Mesothelial cell of epicardium (in vitro differentiated cells): ENCODE measurements at places on chromosomes 2 and 18.

DNA sequence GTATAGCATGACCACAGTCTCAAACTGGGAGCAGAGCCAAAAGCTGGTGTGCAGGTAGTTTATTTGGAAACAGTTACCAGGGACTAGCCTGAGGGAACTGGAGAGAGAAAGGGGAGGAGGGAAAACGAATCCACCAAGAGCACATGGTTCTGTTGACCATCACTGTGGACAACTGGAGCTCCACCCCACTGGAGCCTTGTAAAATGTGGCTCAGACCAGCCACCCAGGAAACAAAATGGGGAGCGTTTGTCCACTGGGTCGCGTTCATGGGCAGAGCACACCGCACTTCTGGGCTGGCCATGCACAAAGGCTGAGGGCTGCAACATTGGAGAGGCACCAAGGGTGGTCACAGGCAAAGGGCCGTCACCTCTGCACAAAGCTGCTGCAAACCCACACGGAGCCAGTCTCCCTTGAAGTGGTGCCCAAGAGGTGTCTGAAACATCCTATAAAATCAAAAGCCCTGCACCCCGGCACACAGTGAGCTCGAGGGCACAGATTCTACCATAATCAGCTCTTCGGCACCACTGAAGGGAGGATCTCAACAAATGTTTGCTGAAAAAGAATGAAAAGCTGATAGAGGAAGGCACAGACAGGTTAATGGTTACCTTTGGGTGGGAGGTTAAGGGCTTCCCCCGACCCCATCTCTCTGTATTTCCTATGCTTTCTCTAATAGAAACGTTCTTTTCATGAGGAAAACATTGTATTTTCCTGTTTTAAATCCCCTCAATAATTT lies 192.9 kb downstream of the INHBB start:
- no peak for DNase-seq

DNA sequence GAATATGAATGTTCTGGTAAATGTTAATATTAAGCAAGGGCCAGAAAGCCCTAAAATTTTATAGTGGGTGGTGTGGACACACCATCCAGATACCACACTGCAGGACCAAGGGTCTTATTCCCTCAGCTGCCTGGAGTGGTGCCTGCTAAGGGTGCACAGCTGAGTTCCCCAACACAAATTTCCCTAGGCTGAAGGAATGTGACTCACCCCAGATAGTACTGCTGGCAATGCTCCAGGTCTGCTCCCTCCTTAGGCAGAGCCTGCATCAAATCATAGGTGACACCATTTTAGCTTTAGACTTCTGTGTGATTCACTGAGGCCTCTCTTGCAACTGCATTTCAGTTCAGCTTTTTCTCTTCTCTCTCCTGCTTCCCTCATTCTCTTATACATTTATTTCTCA lies 321.1 kb downstream of the SATB2 start:
- DNase-seq: no peak

DNA sequence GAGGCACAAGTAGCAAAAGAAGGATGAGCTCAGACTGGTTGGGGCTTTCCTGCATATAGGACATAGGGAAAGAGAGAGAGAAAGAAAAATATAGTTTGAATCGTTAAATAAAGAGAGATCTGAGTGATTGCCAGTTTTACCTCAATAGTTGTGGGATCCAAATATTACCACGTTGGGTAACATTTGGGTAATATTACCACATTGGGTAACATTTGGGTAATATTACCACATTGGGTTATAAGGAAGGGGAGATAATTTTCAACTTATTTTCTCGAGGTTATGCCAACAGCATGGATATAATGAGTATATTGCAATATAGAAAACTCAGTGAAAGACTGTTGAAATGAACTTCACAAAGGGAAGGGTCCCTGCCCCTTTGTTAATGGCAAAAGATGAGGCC lies 20.7 kb downstream of the SP140 start:
- DNase-seq: no peak

DNA sequence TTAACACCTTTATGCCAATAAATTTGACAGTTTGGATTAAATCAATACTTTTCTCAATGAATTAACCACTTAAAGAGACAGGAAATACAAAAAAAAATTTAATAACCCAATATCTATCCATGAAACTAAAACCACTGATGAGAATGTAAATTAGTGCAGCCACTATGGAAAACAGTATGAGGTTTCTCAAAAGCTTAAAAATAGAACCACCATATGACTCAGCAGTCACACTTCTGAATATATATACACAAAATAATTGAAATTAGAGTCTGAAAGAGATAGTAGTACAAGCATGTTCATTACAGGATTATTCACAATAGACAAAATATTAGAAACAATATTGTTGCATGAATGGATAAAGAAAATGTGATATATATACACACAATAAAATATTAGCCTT lies 382.1 kb upstream of the SETBP1 start:
- DNase-seq: no peak

GRCh38 chr18:32707586-32707985 lies 65.2 kb downstream of the KLHL14 start:
- DNase-seq: no peak

DNA sequence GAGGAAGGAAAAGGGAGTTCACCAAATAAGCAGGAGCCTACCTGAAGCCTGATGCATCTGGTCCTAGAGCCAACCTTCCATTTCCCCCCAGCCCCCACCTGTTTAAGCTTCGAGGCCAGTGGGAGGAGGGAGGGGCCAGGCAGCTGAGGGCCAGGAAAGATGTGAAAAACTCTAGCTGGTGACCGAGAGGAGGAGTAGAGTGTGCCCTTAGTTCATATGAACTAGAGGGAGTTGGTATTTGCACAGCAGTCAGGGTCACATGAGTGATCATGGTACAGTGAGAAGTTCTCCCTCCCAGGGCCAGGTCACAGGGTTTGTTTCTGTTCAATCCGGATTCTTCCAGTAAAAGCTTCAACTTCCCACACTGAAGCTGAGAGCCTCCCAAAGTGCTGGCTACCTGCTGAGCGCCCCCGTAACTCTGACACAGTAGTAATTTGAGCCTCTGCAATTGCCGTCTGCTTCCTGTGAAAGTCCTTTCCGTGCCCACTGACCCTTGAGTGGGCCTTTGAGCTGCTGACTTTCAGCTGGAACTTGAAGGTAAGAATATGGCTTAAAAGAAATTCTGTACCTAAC lies at the start of gene SULT1C2:
Gene SULT1C2 (plus strand): TSS at position 362 of the 573 bp plus-strand sequence. CDS start 4,773 bp downstream, outside the sequence.
- no peak for DNase-seq

DNA sequence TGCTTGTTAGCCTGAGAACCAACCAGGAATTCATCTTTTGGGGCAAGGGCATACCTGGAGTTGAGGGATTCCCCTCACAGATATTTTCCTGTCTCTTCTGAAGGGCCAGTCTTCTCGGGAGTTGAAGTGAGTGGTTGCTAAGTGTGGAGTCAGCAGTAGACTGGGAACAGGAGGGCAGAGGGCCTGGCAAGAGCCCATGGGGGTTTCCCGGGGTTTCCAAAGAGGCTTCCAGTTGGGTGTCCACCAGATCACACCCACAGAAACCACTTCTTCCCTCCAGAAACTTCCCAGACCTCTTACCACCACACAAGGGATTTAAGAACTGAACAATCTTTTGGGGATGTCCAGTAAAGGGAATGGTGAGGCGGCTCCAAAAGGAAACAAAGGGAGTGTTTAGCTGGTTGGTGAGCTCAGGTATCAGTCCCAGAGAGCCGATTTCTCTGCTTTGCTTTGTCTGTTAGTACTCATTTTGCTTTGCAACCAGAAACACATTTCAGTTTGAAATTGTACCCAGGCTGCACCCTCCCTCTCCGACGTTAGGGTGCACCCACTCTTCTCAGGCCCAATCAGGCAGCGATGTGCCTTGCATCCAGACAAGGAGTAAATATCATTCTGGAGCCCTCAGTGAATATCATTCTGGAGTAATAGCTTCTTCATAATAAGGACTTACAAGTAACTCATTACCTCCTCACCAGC lies 47.5 kb upstream of the SPATS2L start:
- no peak for DNase-seq

GRCh38 chr2:24816884-24817283 lies 23.7 kb downstream of the CENPO start:
- no peak for DNase-seq

DNA sequence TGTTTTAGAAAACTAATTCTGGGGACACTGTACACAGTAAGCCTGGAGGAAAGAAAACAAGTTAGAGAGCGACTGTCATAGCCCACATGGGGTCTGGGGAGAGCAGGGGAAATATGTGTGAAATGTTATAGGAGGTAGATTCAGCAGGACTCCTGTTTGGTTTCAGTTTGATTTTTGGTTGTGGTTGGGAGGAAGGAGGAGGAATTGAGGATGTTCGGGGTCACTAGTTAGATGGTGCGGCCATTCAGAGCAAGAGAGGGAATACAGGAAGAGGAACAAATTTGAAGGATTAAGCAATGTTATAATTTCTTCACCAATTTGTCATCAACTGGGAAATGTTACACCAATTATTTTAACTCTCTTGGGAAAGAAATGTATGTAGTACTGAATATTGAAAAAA lies 25.1 kb downstream of the TTC39C start:
- no peak for DNase-seq

DNA sequence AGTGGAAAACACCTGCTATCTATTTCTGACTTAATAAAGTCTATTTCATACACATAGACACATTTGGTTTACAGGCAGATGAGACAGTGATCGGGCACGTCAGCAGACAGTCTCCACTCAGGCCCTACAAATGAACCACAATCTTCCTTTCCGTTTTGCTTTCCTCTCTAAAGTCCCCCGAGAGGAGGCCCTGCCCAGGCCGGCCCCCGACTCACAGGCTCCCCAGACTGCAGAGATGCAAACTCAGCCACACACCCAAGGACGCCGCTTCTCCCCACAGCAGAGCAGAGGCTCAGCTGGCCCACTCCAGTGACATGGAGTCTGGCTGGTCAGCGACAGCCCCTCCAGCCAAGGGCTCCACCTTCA lies 9.3 kb upstream of the MTERF4 start:
- DNase-seq: no peak

- DNase-seq: no peak
Measured at GRCh38 chr2:33067598-33067997, 120.8 kb downstream of the LTBP1 start.

- DNase-seq: no peak
Measured at GRCh38 chr2:137912371-137912770, 51.9 kb upstream of the HNMT start.

- DNase-seq: no peak
Measured at GRCh38 chr2:74164761-74165160, 13.9 kb downstream of the MOB1A start.

- no peak for DNase-seq
Measured at GRCh38 chr2:23698721-23699579, 228.0 kb downstream of the ATAD2B start.

- DNase-seq: no peak
Measured at GRCh38 chr2:148455791-148456190, 188.8 kb upstream of the EPC2 start.

DNA sequence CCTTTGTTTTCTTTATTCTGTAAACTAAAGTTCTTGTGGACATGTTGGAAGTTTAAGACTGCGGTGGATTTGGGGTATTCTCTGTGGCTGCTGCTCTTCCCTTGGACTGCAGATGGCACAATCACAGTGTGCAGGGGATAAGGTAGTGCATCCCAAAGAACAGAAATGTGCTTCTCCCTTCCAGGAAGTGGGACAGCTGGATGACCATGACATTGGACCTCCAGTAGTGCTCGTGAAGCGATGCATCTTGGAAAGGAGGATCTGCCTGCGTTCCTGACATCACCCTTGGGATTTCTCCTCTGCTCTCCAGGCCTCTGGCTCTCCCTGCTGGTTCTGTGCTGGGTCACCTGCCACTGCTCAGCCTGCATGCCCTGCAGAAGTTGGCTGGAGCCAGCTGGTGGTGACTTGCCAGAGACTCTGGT lies 109.9 kb downstream of the SLC4A3 start:
- DNase-seq: no peak

DNA sequence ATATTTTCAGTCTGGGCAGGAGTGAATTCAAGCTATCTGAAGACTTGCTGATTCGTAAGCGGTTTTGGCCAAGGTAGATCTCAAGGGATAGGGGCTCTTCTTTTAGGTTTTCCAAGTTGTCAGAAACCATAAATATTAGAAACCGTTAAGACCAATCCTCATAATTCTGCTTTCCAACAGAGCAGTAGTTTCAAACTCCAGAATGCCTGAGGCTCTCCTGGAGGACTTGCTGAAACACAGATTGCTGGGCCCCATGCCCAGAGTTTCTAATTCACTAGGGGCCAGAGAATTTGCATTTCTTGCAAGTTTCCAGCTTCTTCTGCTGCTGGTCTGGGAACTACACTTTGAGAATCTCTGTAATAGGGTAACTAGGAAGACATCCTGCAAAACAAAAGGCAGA lies 1855.7 kb upstream of the CELF4 start:
- DNase-seq: no peak

GRCh38 chr2:199484927-199485326 lies 27.2 kb upstream of the SATB2 start:
- no peak for DNase-seq

GRCh38 chr2:158903711-158904405 lies 64.6 kb upstream of the TANC1 start:
- DNase-seq: no peak

DNA sequence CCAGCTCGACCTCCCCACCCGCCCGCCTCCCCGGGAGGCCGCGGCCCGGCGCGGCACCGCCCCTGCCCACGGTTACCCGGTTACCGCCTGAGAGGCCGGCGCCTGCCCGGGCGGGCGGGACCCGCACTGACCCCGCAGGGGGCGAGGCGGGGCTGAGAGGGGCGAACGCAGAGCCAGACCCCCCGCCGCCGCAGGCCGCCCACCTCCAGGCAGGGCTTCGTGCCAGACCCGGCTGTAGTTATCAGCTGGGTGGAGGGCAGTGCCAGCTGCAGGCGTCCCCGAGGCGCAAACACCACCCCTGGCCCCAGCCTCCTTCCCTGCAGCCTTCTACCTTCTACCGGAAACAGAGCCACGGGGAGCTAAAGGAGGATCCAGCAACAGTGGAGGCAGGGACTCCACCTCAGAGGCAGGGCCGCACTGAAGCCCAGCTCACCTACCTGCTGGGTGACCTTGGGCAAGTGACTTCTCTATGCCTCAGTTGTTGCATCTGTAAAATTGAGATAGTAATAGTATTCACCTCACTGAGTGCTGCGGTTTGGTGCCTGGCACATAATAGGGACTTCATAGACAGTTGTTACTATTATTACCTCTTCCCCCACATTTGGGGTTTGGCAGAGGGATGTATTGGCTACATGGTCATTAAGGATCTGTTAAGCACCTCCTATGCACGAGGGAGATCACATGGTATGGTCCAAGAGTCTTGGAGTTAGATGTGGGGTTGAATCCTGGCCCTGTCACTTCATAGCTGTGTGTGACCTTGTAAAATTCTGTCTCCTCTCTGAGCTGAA lies 231.6 kb upstream of the SMAD2 start:
- no peak for DNase-seq

- no peak for DNase-seq
Measured at GRCh38 chr2:220120041-220120440, 492.6 kb downstream of the SLC4A3 start.
